Activated naive CD4-positive, alpha-beta T cell (primary cell): ENCODE measurements at places on chromosomes 1 and 21.

DNA sequence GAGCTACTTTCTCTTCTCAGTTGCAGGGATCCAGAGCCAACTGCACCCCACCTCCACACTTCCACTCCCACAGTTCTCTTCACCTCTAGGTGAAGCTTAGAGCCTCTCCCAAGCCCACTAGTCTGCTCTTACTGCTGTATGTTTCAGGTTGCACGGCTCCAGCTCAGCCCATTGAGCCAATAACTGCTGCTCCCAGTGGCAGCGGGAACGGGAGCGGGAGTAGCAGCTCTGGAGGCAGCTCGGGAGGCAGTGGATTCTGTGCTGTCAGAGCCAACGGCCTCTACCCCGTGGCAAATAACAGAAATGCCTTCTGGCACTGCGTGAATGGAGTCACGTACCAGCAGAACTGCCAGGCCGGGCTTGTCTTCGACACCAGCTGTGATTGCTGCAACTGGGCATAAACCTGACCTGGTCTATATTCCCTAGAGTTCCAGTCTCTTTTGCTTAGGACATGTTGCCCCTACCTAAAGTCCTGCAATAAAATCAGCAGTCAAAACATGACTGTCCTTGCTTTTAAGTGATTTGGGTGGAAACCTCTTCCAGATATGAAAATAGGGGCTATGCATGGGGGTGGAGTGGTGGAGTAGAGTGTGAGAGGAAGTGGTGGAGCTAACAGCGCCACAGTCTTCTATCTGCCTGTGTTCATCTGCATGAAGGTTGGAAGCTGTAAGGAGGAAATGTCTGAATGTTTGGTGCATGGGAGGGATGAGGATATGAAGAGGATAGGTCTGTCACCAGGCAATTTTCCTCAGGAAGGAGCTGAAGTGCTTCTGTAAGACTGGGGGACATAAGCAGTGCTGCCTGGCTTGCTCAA is 29.6 kb downstream of the CHIA start:
- no peak for DNase-seq

DNA sequence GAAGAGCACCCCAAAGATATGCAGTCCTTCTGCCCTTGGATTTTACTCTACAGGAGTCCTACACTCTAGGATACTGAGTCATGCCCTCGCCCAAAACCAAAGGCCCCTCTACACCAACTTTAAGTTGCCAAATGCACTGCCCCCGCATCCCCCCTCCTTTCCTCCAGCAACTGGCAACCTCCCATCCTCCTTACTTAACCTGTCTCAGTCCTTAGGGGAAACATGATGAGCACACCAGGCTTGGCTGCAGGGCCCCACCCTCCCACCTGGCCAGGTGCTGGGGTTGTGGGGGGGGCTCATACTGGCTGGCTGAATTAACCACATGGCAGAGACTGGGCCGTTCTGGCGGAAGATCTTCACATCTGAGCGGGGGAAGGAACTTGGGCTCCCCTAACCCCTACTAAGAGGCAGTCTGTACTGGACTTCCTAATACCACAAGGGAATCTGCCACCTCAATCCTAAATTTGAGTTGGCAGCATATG is 1.2 kb downstream of the HDGF start:
- no peak for DNase-seq

GRCh38 chr1:11474826-11475225 is 4.1 kb upstream of the DISP3 start:
- DNase-seq: no peak

DNA sequence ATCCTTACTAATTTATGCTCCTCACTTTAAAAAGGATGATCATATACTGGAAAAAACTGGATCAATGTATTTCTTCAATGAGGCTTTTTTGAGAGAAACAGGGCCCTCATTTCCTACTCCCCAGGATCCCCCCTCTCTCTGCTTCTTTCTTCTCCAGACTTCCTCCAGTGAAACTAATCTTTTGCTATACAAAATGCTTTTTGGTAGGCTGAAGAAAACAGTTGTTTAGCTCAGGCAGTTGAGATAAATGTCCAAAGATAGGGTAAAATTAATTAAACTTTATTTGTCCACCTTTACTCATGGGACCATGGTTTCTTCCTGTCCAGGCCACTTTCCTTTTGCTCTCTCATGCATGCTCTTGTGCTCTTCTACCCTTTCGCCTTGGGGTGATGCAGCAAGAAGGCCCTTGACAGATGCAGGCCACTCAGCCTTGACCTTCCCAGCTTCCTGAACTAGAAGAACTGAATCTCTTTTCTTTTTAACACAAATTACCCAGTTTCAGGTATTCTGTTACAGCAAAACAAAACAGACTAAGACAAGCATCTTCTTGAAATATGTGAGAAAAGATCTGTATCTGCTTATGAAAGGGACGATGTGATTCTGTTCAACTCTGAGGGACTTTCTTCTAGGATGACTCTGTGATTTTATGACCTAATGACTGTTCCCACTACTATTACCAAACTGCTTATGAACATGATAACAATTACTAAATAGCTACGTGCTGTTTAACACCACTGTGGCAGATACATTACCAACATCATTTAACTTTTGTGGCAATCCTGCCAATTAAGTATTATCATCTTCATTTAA is 63.7 kb downstream of the NVL start:
- DNase-seq: no peak

- DNase-seq: no peak
Observed at GRCh38 chr1:229452956-229453801, 19.3 kb upstream of the ACTA1 start.

GRCh38 chr1:33993301-33993700 is 129.4 kb downstream of the HMGB4 start:
- no peak for DNase-seq

- no peak for DNase-seq
Observed at GRCh38 chr1:164796916-164797315, 237.9 kb downstream of the PBX1 start.

DNA sequence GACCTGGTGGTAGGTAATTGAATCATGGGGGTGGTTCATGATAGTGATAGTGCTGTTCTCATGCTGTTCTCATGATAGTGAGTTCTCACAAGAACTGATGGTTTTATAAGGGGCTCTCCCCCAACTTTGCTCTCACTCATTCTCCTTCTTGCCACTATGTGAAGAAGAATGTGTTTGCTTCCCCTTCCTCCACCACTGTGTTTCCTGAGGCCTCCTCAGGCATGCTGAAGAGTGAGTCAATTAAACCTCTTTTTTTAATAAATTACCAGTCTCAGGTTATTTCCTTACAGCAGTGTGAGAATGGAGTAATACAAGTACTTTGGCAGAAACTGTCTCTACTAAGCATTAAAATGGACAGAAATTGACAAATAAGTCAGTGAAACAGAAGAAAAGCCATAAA is 21.6 kb downstream of the RAB3GAP2 start:
- DNase-seq: no peak

DNA sequence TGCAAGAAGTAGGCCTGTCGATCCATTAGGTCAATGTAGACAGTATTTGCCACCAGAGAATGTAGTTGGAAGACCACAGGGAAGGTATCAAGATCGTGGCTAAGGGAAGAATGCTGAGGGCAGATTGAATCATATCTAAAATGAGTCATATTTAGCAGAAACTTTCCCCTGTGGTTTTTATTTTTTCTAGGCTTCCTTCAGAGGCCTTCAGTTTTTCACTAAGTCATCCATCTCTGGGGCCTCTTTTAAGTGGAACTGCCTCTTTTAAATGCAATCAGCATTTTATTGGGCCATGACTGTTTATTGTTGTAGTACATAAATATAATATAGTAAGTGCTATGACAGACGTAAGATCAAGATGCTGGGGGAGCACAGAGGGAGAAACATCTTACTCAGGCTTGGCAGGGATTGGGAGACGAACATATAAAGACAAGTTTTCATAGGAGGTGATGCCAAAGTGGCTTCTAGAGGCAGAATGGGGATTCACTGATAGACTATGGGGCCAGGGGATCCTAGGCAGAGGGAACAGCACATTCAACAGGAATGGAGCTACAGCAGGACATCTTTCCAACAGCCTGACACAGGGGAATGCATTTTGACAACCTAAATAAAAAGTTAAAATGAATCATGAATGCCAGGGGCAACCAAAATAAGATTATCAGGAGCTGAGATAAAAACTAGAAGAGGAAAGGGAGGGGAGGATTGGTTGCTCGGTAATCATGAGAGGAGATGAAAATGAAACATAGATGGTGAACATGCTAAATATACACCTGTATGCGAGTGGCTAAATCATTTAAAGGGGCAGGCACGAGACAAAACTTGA is 20.1 kb downstream of the UBE2U start:
- no peak for DNase-seq

- no peak for DNase-seq
Observed at GRCh38 chr1:25848531-25848930, 10.7 kb downstream of the AUNIP start.

DNA sequence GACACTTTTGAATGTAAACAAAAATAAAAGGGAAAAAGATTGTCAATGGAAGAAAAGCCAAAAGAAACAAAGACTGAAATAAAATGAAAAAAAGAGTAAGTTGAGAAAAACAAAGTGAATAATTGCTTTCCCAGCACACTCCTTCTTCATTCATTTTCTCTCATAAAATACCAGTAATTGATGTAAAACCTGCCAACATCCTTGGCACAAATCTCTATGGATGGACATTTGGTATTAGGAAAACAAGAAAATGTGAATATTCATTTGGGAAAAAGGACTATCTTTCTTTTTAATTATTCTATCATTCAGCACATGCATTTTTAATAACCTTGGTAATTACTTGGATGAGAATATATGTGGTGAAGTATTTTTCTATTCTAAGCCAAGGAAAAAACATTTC is 204.4 kb upstream of the TNR start:
- DNase-seq: no peak

- no peak for DNase-seq
Observed at GRCh38 chr21:41345934-41346685, 15.7 kb upstream of the MX2 start.

DNA sequence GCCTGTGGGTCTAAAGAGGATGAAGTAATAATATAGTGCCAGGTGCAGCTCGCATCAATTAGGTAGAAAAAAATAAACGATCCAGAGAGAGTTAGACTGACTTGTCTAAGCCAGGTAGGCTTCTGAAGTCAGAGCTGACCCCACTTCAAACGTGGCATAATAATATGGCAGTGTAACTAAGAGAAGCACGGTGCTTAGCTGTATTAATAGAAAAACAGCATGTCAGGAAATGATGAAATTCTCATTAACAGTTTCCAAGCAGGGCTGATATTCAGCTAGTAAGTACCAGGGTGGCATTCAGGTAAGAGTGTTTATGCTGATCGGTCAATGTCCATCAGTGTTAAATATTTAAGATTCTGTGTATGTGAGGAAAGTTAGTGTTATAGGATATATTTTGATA is 145.8 kb upstream of the SAMSN1 start:
- DNase-seq: no peak

DNA sequence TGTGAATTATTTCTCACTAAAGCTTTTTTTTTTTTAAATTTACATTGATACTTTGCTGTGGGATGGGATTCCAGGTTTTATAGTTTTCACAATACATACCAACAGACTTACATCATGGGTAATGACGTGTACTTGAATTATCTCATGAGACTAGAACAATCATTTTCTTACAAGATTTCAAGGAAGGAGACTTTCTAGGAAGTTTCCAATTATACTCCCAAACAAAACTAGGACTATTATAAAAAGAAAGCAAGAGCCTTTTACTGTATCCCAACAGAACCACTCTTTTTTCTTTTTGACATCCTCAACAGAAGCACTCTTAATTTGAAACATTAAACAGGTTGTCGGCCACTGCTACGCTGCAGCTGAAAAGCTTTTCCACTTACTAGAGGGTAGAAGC is 48.7 kb downstream of the TESK2 start:
- DNase-seq: no peak

DNA sequence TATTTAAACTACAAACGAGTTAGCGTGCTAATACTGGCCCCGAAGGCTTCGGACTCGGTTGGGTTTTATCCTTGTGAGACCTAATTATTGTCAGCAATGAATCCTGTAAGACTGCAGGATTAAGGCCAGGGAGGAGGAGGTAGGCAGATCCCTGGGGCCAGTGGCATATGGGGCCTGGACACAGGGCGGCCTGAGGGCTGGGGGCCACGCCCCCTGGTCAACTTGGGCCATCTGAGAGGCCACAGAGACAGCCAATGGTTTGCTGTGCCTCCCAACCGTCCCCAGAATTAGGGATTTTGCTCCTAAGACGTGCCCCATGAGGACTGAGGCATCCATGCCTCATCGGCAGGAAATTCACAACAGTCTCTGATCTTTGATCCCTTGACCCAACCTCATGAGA is 31.1 kb upstream of the DISP3 start:
- DNase-seq: no peak

GRCh38 chr1:203638950-203639349 is 12.3 kb downstream of the ATP2B4 start:
- no peak for DNase-seq

GRCh38 chr1:230922620-230923019 is 54.3 kb upstream of the C1orf198 start:
- no peak for DNase-seq

DNA sequence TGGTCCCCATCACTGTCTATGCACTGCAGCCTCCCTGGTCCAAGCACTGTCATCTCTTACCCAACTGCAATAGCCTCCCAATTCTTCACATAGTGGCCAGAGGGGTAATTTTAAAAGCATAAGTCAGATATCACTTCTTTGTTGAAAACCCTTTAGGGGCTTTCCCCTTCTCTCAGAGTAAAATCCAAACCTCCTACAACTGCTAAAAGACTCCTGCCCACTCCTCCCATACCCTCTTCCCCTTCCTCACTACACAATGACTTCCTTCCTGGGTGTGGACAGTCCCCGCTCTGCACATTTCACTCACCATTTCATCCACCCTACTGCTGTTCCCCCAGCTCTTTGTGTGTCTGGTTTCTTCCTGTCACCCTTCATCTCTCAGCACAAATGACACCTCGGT is 8.3 kb downstream of the MCOLN2 start:
- no peak for DNase-seq

DNA sequence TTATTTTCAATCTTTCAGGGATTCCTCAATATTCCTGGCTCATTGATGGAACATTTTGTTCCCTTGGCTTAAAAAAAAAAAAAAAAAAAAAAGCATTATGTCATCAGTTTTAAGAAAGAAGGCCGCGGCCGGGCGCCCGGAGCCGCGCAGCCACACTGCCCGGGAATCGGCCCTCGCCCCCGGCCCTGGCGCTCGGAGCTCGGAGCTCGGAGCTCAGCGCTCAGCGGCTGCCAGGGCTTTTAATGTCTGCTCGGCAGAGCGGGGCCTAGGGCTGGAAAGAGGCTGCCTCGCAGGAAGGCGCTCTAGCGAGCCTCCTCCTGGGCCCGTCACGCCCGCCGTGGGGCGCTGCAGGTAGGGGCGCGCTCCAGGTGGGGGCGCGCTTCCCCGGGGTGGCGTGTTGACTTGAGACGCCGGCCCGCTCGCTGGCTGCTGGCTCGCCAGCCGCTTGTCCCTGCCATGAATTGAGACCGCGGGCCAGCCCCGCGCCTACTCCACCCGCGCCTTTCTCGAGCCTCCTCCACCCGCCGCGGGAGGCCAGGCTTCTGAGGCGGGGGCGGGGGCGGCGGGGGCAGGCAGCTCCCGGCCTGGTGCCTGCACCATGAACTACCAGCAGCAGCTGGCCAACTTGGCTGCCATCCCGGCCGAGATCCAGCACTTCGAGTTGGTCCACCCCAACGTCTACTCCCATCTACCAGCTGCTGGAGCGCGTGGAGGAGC is 5.4 kb upstream of the TDRD5 start:
- no peak for DNase-seq
